HT1080 (cell line): ENCODE measurements at places on chromosomes 12 and 14. TPM values are rescaled to one million over a fixed set of nuclear protein-coding genes. Genes with fewer than 3 reads are reported as not detected.

KLRC4 gene
- not detected in 2 replicates for total RNA-seq

KRT75 gene
- total RNA-seq = not detected in 2 replicates

C12orf54 gene
- total RNA-seq = not detected in 2 replicates

CCDC196 gene
- not detected in 2 replicates for total RNA-seq

DNAI7 gene
- total RNA-seq = not detected in 2 replicates

BEST3 gene
- total RNA-seq = 1.6 and 2.9 TPM in 2 replicates

CACNA2D4 gene
- total RNA-seq = 35.2 and 44.0 TPM in 2 replicates

RAD9B gene
- total RNA-seq = 0.23 and 0.43 TPM in 2 replicates

RFX4 gene
- not detected in 2 replicates for total RNA-seq

GLIPR1 gene
- 94.4 and 123 TPM in 2 replicates for total RNA-seq

GPR68 gene
- total RNA-seq = 0.80 and 2.3 TPM in 2 replicates

TAS2R30 gene
- 0.23 and 0.27 TPM in 2 replicates for total RNA-seq

KCNMB4 gene
- total RNA-seq = 1.6 TPM in 2 replicates

FAM90A1 gene
- total RNA-seq = not detected in 2 replicates

ASCL4 gene
- total RNA-seq = not detected in 2 replicates

EFS gene
- not detected in 2 replicates for total RNA-seq

NOC4L gene
- total RNA-seq = 29.5 and 37.5 TPM in 2 replicates

AVPR1A gene
- total RNA-seq = not detected in 2 replicates

MAP1LC3B2 gene
- total RNA-seq = 0.53 TPM in 1 of 2 replicates, not detected in the other

TSPAN19 gene
- total RNA-seq = 0.10 TPM in 1 of 2 replicates, not detected in the other

FAIM2 gene
- not detected in 2 replicates for total RNA-seq

KCNC2 gene
- total RNA-seq = not detected in 2 replicates

WIF1 gene
- total RNA-seq = not detected in 2 replicates

OR6C75 gene
- total RNA-seq = not detected in 2 replicates

PTHLH gene
- total RNA-seq = 0.13 and 0.87 TPM in 2 replicates

CLEC7A gene
- not detected in 2 replicates for total RNA-seq

MYF6 gene
- total RNA-seq = not detected in 2 replicates

TMEM116 gene
- 4.7 and 6.2 TPM in 2 replicates for total RNA-seq

STYK1 gene
- 0.69 and 1.4 TPM in 2 replicates for total RNA-seq

AQP2 gene
- not detected in 2 replicates for total RNA-seq

TCTN2 gene
- 4.9 and 6.1 TPM in 2 replicates for total RNA-seq

MSRB3 gene
- 9.9 and 13.0 TPM in 2 replicates for total RNA-seq

DPY19L2 gene
- total RNA-seq = 1.7 and 2.4 TPM in 2 replicates

CYP27B1 gene
- 0.17 and 0.19 TPM in 2 replicates for total RNA-seq

CLEC4E gene
- not detected in 2 replicates for total RNA-seq

DEPDC4 gene
- total RNA-seq = 2.1 and 2.4 TPM in 2 replicates

SERPINA5 gene
- not detected in 2 replicates for total RNA-seq

SLC17A8 gene
- not detected in 2 replicates for total RNA-seq

EML5 gene
- total RNA-seq = 1.5 and 2.0 TPM in 2 replicates

NEMP1 gene
- 19.0 and 23.3 TPM in 2 replicates for total RNA-seq

MYO1H gene
- total RNA-seq = not detected in 2 replicates

CLEC2A gene
- total RNA-seq = not detected in 2 replicates

PIWIL1 gene
- not detected in 2 replicates for total RNA-seq

ARL6IP4 gene
- total RNA-seq = 237 and 253 TPM in 2 replicates

MAGOHB gene
- 86.5 and 97.5 TPM in 2 replicates for total RNA-seq

OR6C74 gene
- not detected in 2 replicates for total RNA-seq

TMEM63C gene
- total RNA-seq = not detected in 2 replicates

GAS2L3 gene
- total RNA-seq = not detected in 2 replicates

DPPA3 gene
- total RNA-seq = not detected in 2 replicates

PIANP gene
- total RNA-seq = 0.45 TPM in 1 of 2 replicates, not detected in the other

ATXN7L3B gene
- 16.4 and 21.1 TPM in 2 replicates for total RNA-seq

TBC1D30 gene
- total RNA-seq = 7.0 and 7.4 TPM in 2 replicates
